ENCODE measurements at places on chromosomes 1 and 21.

DNA sequence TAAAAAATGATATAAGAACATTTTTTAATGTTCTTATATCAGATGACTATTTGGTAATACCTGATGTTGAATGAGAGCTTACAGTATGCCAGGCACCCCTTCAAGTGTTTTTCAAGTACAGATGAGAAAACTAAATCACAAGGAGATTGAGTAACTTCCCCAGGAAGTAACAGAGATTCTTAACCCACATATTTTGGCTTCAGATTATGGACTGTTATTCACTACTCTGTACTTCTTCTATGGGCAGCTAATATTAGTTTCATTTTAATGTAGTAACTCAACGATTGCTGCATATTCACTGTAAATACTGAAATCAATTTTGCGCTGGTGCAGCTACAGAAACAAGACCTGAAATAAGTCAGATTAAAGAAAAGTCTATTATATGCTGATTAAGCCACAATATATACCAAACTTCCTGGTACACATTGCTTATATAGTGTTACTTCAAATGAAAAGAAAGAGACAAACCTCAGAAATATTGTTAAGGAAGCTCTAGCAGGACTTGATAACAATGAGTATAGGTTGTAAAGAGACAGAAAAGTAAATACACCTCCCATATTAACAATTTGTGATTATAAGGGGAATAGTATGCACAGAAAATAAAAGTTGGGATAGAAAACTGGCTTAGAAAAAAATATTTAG is 19.7 kb downstream of the DPYD start:
- no peak for DNase-seq

DNA sequence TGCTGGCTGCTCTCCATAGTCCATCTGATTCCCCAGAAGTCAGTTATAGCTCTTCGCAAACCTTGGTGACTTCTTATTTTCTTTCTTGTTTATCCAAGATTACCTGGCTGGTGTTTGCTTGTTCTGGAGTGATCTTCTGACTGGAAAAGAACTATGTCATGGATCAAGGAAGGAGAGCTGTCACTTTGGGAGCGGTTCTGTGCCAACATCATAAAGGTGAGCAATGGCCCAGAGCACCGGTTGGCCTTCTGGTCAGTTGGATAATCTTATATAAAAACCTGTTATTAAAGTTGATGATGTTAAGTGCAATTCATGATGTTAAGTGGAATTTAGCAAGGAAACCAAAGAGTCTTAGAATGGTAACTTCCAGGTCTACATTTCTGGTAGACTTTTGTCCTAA is 672 bp downstream of the DHDDS start:
- no peak for DNase-seq

DNA sequence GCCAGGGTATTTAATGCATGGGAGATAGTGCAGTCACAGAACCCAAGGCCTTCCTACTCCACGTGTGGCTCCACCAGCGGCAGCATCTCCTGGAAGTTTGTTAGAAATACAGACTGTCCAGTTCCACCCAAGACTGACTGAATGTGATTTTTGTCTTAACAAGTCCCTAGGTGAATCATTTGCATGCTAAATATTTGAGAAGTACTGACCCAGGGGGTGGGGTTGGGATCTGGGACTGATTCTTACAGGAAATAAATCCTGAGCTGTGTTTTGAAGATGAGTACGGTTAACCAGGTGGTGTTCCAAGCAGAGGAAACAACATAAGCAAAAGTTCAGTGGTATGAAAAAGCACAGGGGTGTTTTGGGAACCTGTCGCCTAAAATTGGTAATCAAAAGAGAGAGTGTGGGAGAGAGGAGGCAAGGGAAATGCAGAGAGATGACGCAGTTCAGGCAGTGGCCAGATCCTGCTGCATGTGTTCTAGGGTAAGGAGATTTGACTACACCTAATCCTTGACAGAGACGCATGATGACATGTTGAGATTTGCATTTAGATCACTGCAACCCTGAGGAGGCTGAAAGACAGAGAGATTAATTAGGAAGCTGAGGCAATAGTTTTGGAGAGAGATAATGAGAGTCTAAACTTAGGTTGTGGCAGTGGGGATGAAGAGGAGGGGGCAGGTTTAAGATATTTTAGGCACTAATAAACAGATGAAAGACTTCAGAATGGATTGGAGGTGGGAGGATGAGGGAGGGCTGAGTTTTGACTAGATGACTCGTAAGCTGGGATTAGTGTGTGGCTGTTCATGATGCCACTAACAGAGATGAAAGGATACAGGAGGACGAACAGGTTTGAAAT is 3.7 kb upstream of the ZNF326 start:
- no peak for DNase-seq

- peak; percentile 95 for DNase-seq
Observed at GRCh38 chr1:116556289-116557006, 14.4 kb downstream of the CD58 start.

GRCh38 chr1:166139735-166140134 is 27.1 kb downstream of the FAM78B start:
- DNase-seq = no peak

DNA sequence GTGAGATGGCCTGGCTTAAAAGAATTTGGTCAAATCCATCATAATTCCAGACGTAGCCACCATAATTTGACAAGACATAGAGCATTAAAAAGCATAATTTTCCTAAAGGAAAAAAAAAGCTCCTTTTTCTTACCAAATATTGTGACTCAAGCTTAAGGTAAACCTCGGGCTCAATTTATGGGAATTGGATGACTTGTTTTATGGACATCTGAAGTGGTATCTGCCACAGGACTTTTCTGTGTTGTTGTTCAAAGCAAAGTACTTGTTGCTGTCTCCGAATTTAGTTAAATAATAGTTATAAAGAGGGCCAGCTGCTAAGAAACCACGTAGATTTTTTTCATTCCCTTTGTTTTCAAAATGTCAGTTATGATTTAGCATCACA is 1.1 kb downstream of the MPZL1 start:
- DNase-seq = no peak

DNA sequence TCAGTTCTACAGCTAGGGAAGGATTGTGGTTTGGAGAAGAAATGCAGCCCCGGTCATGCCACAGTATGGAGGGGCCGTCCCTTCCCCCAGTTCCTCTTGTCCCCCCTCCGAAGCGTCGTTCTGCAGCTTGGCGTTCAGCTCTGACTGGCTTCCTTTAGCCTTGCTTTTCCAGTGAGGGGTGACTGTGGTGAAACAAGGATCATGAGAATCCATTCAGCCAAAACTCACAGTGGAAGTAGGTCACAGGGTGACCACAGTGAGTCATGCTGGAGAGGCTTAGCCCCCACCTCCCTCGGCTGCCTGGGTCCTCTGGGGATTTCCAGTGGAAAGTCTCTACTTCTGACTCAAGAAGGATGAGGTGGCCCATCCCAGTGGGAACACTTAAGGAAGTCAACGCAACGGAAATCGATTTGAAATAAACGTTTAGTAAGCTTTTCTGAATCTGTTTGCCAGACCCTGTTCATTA is 37.3 kb upstream of the COL6A2 start:
- DNase-seq = no peak

GRCh38 chr1:182249201-182249676 is 142.4 kb downstream of the GLUL start:
- peak; percentile 92 for DNase-seq

DNA sequence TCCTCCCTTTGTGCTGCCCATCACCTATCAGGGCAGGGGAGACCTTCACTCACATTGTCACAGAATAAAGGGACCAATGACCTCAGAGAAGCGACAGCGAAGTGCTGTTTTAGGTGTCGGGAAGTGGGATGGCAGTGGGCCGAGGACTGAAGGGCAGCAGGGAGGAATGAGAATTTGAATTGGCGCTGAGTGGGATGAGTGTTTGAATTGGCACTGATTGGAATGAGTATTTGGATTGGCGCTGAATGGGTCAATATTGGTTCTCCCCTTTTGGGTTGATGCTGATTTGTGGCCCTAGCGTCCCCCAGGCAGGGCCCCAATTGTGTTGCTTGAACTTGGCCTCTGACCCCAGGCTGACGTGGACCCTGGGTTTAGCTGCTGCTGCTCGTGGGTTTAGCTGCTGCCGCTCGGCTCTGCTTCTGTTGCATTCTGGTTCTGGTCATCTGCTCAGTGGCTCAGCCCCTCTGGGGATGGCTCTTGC is 12.4 kb upstream of the UMODL1 start:
- no peak for DNase-seq

- no peak for DNase-seq
Observed at GRCh38 chr1:93592551-93592949, 89.1 kb downstream of the BCAR3 start.

- DNase-seq = no peak
Observed at GRCh38 chr1:217191441-217191840, 439.4 kb downstream of the GPATCH2 start.

GRCh38 chr1:192604979-192605620 is 29.5 kb downstream of the RGS1 start:
- no peak for DNase-seq

DNA sequence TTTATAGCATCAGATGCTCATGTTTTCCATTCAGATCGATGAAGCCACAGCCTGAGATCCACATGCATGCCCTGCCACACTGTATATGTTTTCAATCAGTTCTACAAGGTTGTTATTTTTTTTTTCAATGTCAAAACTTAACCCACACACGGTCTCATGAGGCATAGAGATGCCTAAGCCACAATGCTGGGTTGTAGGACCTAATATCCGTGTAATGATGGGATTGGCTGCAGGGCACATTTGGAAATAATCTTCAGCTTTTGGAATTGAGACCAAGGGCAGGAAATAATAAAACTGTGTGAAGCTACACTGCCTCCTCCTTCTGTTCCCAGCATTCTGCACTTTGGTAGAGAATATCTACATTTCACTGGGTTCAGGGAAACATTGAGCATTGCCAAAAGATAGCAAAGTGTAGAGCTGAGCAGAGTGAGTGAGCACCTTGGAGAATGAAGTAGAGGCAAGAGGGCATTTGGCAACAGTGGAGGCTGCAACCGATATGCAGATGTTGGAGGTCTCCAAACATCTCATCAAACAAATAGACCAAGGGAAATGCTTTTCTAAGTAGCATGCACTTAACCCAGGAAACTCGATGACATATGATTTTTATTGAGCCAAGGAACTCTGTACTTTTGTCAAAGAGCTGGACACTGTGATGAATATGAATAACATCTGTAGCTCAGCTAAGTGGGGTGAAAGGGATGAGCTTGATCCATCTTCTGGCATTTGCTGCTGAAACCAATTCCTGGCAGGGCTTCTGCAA is 176.7 kb downstream of the LYPLAL1 start:
- DNase-seq = no peak

GRCh38 chr1:39640861-39641260 is 1.4 kb upstream of the HEYL start:
- DNase-seq = no peak

DNA sequence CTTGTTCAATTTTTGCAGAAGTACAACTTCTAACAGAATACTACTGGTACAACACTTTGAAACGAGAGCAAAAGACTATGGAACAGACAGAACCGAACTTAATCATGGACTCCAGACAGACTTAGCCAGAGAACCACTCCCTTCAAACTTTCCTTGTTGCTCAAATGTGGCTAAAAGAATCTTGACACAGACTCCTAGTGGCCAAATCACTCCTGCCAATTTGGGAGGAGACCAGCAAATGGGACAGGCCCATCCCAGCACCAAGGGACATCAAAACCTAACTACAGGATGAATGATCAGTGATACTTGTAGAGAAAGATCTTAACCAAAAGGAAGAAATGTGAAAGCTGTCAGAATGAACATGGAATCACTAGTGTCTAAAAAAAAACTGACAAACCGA is 154.0 kb downstream of the MATN1 start:
- DNase-seq = no peak

- no peak for DNase-seq
Observed at GRCh38 chr1:205450448-205450847, 5.4 kb downstream of the BLACAT1 start.

- DNase-seq = no peak
Observed at GRCh38 chr21:15441992-15442391, 287.8 kb upstream of the USP25 start.

DNA sequence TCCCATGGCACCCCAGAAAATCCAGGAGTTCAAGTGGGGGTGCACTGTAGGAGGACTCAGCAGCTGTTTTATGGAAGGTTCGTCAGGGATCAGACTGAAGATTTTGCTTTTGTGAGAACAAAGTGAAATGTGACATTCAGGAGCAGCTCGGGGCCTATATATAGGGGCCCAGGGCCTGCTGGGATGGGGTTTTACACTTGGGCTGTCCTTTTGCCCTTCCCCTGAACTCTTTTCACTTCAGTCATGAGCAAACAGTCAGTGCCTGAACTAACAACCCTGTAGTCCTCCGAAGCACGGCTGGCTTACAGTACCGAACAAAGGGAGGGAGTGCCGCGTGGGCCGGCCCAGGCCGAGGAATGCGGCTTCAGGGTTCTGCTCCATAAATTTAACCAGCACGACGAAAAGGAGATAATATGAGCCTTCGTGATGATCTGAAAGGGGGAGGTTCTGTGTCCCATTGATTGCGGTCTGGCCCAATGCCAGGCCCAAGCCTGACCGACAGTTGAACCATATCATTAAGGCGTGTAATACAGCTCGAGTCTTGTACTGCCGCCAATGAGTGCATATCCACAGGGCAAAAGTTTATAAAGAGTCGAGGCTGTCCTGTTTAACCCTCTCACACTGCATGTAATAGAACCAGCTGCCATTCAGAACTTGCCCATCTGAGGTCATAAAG is 139.9 kb downstream of the DHRS3 start:
- no peak for DNase-seq
